DMS79 treated with DMSO at 0.1 percent for 48 hours (cell line): ENCODE measurements at places on chromosomes 3 and 15.

DNA sequence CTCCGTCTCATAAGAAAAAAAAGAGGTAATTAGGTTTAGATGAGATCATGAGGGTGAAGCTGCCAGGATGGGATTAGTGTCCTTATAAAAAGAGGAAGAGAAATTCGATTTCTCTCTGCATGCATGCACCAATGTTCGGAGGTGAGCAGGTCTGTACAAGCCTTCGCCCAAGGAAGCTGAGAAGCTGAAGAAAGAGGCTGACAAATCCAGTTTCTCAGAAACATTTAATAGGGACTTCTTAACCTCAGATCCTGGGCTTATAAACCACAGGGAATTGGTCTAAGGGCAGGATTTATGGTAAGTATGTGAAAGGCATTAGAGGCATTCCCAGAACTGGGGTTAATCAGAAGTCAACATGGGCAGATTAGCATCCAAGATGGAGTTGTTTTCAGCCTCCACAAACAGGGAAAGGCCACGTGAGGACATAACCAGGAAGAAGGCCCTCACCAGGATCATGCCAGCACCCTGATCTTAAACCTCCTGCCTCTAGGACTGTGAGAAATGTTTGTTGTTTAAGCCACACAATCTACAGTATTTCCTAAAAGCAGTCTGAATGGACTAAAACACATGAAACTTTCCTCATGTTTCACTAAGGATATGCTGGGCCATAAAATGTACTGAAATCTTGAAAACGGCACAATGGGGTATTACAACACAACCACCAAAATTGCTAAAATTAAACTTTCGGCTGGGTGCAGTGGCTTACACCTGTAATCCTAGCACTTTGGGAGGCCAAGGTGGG lies 11.3 kb downstream of the SHISA5 start:
- DNase-seq: no peak

DNA sequence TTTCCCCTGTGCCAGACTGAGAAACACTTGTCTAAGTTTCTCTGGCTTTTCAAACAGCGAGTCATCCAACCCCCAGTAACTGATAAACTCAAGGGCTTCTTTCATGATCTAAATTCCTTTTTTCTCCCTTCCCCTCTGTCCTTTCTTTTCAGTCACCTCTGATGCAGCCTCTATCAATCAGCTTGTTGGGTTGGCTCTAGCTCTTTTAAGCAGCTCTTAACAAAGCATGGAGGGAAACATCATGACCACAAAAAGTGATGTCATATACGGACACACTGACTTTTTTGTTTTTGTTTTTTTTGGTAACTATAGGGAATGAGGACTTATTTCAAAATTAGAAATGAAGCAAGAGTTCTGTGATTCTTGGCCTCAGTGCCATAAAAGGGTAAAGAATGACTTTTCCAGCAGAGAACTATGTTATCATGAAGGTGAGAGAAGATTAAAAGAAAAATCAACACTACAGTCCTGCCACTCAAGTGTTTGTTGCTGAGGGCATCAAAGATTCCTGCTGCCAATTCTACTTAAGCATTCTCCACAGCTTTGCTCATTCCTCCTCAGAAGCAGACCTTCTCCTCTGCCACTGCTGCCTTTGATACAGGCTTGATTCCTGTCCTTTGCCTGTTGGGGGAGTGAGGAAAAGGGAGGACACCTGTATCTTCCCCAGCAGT lies 457.0 kb upstream of the ONECUT1 start:
- DNase-seq: no peak

DNA sequence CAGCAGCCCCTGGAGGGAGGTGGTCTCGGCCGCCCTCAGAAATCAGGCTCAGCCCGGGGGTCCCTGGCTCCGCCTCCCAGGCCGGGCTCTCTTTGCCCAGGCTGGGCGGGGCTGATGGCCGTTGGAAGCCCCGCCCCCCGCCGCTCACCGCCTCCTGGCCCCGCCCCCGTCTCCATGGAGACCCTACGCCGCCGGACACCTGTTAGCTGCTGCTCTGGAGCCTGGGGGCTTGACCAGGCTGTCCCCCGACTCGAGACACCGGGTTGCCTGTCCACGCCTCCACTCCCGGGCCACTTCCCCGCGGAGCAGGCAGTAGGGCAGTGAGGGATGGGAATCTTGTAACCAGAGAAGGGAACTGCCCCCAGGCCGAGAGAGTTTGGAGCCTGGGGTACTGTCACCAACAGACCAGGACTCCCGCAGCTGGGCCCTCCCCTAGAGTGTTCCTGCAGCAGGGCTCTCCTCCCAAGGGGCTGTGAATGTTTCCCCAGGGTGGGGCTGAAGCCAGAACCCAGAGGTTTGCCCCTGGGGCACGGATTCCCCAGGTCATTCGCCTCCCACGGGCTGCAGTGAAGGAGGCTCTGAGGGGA lies 27.8 kb upstream of the RPL32 start:
- DNase-seq: no peak

GRCh38 chr15:67066959-67067853 lies 1.8 kb downstream of the SMAD3 start:
- no peak for DNase-seq

DNA sequence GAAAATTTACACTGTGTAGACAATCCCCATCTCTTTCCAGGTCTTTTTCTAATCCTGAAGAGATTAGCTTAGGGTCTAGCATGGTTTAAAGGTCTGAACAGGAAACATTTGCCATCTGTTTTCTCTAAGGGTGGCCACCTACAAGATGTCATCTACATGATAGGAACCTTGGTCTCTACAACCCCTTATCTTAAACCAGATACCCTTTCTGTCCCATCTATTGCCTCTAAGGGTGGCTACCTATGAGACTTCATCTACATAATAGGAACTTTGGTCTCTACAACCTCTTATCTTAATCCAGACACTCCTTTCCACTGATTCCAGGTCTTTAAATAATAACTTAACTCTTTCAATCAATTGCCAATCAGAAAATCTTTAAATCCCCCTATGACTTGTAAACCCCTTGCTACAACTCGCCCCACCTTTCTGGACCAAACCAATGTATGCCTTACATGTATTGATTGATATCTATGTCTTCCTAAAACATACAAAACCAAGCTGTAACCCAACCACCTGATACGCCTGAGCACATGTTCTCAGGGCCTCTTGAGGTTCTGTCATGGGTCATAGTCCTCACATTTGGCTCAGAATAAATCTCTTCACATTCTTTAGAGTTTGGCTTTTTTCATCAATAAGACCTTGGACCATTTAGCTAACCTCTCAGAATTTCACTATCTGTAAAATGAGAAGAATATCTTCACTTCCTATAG lies 605.0 kb downstream of the TUSC7 start:
- DNase-seq: no peak

DNA sequence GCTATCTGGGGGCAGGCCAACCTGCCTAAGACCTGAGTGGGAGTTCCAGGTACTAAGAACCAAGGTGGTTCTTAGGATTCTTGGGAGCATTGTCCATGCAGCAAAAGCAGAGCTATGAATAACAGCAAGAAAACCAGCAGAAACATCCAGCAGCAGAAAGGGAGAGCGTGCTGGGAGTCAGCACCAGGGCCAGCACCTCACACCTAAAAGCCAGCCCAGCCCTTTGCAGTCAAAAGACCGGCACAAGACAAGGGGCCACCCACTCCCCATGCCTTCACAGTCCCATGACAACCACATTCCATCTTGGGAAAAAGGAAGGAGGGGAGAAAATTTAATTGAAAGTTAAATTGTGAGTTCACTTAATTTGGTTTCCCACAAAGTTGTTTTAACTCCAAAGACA lies 364.9 kb downstream of the AGBL1 start:
- no peak for DNase-seq

DNA sequence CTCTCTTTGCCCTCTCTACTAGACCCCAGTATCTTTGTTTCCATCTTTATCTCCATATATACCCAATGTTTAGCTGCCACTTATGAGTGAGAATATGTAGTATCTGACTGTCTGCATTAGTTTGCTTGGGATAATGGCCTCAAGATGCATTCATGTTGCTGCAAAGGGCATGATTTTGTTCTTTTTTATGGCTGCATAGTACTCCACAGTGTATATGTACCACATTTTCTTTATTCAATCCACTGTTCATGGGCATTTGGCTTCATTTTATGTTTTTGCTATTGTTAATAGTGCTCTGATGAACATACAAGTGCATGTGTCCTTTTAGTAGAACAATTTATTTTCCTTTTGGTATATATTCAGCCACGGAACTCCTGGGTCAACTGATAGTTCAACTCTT lies 671.5 kb upstream of the GRM7 start:
- DNase-seq: no peak

DNA sequence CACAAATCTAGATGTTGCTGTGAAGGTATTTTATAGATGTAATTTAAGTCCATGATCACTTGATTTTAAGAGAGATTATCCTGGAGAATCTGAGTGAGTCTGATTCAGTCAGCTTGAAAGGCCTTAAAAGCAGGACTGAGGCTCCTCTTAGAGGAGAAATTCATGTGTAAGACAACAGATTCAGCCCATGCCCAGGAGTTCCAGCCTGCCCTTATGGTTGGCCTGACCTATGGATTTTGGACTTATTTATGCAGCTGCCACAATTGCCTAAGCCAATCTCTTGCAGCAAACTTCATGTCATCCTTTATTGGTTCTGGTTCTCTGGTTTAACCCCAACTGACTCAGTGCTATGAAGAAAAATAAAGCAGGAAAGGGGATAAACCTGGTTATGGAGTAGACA lies 296.5 kb upstream of the RASGRP1 start:
- no peak for DNase-seq

GRCh38 chr15:87743562-87743961 lies 513.0 kb downstream of the NTRK3 start:
- no peak for DNase-seq
